ENCODE measurements at places on chromosomes 7 and 10.

GRCh38 chr10:90138844-90139243, 437.5 kb downstream of the KIF20B start:
- DNase-seq: no peak

GRCh38 chr7:6446838-6447580, 745 bp downstream of the DAGLB start:
- no peak for DNase-seq

GRCh38 chr7:135558337-135558767, 635 bp downstream of the NUP205 start:
- DNase-seq: peak; percentile 28

GRCh38 chr7:141820067-141820466, 21.2 kb downstream of the PRSS37 start:
- no peak for DNase-seq

GRCh38 chr10:72297805-72298591, 24.3 kb downstream of the DDIT4 start:
- peak; percentile 75 for DNase-seq

- DNase-seq: no peak
Observed at GRCh38 chr7:88866265-88866863, 70.8 kb upstream of the TEX47 start.

- DNase-seq: no peak
Observed at GRCh38 chr10:70942725-70943124, 54.4 kb upstream of the PCBD1 start.

- no peak for DNase-seq
Observed at GRCh38 chr7:110853263-110853662, 237.7 kb upstream of the LRRN3 start.

DNA sequence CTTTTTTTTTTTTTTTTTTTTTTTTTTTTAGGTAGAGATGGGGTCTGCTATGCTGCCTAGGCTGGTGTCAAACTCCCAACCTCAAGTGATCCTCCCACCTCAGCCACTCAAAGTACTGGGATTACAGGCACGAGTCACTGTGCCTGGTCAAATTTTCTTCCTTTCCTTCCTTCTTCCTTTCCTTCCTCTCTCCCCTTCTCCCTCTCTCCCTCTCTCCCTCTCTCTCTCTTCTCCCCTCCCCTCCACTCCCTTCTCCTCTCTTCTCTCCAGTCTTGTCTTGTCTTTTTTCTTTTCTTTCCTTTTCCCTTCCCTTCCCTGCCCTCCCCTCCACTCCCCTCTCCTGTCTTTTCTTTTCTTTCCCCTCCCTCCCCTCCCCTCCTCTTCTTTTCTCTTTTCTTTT, 7.2 kb upstream of the MLXIPL start:
- no peak for DNase-seq

DNA sequence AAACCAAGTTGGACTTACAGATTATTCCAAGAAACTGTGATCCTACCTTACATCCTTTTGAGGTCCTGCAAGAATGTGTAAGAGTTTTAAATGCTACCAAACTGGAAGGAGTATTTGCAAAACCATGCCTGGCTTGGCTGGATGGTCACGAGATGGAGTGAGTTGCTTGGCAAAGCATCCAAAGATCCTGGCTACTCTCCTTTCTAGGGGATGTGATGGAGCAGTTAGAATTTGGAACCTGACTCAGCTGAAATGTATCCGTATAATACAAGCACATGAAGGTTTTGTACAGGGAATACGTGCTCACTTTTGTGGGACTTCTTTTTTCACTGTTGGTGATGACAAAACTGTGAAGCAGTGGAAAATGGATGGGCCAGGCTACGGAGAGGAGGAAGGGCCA, 13.3 kb upstream of the SYPL1 start:
- DNase-seq: no peak

DNA sequence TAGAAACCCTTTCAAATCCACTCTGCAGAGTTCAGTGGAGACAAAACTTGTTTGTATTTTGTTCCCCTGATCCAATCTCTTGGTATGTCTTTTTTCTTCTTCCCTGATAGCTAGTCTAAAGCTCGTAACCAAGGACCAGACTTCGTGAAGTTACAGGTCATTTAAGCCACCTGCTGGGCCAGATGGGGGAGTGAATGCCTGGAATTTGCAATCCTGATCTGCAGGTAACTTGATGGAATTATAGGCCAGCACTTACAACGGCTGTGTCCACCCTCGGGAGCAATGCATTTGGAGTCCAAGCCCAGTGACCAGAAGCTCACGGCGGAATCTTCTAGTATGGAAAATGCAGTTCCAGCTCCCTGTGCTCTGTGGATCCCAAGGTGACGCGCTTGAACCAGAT, 566.9 kb downstream of the TCERG1L start:
- DNase-seq: no peak

All from D721Med (cell line).